Sigmoid colon (tissue), 7 donors: ENCODE measurements at places on chromosomes 6 and 20. TPM values are rescaled to one million over a fixed set of nuclear protein-coding genes. Genes with fewer than 3 reads are reported as not detected.

Gene PDE7B
- polyA plus RNA-seq, result 1.4 TPM

Gene ENPP1
- 2.1 TPM for polyA plus RNA-seq

GRCh38 chr20:32907886-32908285 is 49.2 kb downstream of the EFCAB8 start:
- no peak for DNase-seq

Gene RHAG
- polyA plus RNA-seq, result not detected

- DNase-seq, result no peak
Measured at GRCh38 chr6:28371706-28372451, 22.1 kb downstream of the ZKSCAN3 start.

GRCh38 chr6:37570482-37571133 is 70.9 kb upstream of the CCDC167 start:
- DNase-seq, result no peak

Gene TRIM31
- polyA plus RNA-seq, result 92.2 TPM

Gene DEFB132
- polyA plus RNA-seq, result not detected

DNA sequence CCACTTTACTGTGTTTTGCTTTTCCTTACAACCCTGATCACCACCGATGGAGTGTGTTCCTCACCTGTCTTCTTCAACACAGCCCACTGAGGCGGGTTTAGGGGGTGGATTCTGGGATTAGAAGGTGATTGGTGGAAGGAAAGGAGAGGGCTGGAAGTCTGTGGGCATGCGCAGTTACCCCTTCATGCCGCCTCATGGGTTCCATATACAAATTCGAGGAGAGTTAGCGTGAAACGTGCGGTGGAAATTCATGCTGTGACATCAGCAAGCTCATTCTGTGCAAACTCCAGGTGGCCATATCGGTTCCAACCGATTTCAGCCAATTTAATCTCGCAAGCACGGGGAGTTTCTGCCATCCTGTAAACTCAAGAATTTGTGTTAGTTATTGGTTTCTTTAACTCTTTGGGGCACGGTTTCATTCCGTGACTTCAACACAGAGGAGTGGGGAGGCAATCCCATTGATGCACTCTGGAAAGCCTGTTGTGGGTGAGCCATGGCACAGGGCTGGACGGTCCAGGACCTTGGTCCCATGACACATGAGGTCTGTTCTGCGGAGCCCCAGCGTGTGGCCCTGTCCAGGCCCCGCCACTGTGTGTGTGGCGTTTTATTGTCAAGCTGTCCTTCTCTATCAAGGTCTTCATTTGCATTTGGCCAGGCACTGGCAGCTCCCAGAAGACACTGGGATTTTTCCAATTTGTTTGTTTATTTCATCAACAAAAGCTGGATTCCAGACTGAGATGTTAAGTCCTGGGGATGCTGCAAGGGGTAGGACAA is 482.8 kb upstream of the SULF2 start:
- no peak for DNase-seq

DNA sequence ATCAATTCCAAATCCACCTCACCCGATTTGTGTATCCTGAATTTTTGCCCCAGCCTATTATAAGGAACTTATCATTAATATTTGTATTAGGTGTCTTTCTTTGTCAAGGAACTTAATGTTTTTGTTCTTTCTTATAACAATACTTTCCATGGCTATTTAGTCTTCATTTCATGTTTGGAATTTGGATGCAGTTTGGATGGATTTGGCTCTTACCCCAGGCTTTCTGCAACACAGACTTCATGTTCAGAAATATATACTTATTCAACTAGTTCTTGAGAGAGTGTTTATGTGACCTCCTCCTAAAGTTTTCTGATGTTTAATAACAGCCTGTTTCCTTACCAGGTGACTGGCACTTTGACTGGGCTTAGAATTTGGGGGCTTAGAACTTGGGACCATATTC is 35.9 kb upstream of the TOX2 start:
- no peak for DNase-seq

Gene CD93
- 1.8 TPM for polyA plus RNA-seq

DNA sequence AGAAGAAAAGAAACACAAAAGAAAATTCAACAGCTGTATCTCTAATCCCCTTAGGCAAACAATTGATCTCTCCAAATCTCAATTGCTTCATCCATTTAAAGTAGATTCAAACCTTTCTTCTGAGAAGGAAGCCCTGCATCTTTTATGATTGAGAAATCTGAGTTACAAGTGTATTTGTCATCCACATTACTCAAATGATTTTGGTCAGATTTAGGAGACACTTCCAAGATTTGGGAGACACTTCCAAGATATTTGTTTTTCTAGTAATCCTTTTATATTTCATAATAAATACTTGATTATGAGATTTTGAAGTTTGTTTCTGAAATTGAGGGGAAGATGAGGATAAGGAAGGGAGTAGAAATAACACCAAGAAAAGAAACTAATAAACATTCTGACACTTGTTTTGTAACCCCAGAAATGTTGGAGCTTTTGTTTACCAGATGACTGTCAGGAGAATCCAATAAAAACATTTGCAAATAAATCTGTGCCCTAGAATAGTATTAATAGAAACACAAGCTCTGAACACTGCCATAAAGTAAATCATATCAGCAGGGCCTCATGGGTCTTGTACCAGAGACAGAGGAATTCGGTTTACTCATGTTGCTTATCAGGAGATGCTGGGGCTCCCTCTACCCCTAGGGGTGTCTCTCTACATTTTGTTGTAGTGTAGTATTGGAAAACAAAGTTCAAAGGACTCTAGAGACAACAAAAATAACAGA is 314.3 kb upstream of the NT5E start:
- DNase-seq, result no peak

DNA sequence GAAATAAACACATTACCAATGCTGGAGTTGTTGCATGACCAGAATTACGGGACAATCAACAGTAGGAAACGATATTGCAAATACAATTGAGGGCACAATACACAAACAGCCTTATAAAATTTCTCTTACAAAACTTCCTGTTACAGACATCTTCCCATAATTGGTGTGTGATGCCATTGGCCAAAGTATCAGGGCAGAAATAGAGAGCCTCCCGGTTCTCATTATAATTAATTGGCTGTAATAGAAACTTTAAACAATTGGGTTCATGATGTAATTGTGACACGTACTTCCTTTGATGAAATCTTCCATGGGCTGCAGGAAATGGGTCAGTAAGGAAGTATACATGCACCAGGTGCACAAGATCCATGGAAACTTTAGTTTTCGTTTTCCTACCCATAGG is 40.3 kb upstream of the RALGAPA2 start:
- no peak for DNase-seq

DNA sequence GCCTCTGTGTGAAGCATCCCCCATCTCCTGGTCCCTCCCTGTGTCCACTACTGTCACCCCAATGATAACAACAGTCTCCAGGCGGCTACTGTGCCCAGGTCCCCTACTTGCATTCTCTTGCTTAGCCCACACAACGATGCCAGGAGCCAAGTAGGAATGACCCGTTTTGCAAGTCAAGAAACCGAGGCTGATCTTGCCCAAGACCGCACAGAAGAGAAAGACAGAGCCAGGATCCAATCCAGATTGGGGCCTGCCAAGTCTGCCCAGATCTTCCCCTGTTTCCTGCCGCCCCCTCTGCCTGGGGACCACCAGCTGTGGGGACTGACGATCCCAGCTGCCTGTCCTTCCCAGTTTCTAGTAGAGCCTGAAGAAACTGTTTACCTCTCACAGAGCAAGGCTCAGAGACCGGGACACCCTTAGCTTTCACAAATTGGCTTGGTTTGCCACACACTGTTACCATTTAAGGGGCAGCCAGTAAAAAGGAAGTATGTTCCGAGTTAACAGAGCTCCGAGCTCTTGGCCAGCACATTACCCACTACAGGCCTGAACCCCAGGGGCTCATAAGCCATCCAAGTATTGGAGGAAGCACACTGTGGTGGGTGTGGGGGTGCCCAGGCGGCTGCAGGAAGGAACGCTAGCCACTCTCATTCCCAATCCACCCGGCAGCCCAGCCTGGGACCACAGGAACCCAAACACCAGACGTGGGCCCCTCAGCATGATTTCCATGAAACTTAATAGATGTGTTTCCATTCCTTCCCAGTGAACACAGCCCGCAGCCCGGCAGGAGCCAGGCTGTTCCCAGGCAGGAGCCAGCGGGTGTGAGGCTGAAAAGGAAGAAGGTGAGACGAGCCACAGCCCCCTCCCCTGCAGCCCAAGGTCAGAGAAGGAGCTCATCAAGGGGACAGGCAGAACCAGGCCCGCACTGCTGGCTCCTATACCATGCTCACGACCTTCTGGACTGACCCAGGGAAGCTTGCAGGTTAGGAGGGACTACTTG is 7.9 kb downstream of the KIAA1755 start:
- no peak for DNase-seq

Gene TRIM10
- polyA plus RNA-seq, result 2.7 TPM

GRCh38 chr6:118223316-118223715 is 316.3 kb downstream of the SLC35F1 start:
- no peak for DNase-seq

GRCh38 chr6:1075444-1075843 is 236.5 kb upstream of the FOXQ1 start:
- no peak for DNase-seq

DNA sequence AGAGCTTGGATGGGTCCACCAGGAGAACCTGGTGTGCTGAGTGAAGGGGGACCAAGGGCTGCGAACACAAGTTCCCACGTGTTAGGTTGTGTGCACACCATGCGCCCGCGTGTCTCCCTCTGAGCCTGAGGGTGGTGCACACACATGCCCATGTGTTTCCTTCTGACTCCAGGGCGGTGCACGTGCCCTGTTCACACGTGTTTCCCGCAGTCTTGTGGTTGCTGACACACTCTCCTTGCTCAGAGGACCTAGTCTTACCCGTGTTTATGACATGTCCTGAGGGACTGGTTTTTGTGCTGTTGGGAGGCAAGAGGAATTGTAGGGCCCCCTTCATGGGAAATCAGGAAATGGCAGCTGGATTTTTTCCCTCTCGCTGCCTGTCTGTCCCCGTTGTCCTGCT is 36.3 kb upstream of the PCMTD2 start:
- no peak for DNase-seq

DNA sequence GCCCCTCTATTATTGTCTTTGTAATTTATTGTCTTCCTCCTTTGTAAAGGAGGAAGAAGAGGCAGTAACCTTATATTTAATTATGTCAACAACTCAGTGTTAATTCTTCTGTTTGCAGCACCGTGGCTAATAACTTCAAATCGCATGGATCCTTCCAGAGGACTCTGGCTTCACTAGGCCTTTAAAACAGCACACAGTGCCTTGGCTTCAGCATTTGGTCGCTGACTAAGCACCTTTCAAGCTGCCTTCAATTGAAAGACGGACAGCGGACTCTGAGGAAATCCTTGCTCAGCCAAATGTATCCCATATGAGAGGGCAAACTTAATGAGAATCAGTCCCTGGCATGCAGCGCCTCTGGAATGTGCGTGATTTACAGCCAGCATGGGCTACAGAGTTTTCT is 64.2 kb downstream of the SGK1 start:
- DNase-seq, result no peak

GRCh38 chr6:21953831-21954801 is 342.7 kb downstream of the PRL start:
- no peak for DNase-seq

DNA sequence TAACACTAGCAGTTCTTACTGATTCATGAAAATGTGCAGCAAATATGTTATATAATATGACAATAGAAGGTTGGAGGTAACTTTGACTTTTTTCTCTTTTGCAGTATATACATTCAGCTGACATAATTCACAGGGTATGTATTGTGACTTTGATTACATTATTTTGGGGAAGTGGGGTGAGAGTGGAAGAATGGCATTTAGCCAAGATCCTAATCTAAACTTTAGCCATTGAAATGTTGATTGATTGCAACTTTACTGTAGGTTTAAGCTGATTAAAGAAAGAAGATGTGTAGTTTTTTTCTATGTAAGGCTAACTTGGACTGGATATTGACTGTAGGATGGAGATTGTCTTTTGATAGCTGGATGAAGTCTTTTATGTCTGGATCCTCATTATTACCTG is 46.0 kb downstream of the MAPK14 start:
- no peak for DNase-seq

Gene MLN
- not detected for polyA plus RNA-seq

GRCh38 chr6:107444277-107444676 is 15.1 kb downstream of the PDSS2 start:
- no peak for DNase-seq

DNA sequence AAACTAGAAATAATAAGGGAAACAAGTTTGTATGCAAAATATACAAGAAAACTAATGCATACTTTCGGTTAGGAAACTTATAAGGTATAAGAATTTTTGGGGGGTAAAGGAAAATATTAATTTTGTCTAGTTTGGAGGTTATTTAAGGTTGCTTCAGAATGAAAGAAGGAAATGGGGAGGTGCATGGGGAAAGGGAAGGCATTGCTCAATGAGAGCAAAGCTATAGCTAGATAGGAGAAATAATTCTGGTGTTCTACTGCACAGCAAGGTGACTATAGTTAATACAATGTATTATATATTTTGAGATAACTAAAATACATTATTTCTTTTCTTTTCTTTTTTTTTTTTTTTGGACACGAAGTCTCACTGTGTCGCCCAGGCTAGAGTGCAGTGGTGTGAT is 5.4 kb upstream of the MYMX start:
- no peak for DNase-seq

Gene RAD21L1
- polyA plus RNA-seq, result not detected

Gene SIRPD
- not detected for polyA plus RNA-seq

DNA sequence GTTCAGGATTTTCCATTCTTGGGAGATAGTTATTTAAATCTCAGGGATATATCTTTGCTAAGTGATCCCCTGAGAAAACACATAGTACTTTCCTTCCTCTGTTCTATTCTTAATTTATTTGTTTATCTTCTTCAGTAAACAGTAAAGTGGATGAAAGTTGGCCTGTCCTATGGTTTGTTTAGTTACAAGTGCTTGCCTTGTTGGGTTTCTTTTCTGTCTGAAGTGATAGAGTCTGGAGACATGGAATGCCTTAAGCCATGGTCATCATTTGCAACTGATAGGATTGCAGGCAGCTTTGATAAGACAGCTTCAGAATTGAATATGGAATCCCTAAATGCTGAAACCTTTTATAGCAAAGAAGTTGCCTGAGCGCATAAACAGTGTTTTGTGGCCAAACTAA is 4.9 kb downstream of the ADGRG6 start:
- no peak for DNase-seq

DNA sequence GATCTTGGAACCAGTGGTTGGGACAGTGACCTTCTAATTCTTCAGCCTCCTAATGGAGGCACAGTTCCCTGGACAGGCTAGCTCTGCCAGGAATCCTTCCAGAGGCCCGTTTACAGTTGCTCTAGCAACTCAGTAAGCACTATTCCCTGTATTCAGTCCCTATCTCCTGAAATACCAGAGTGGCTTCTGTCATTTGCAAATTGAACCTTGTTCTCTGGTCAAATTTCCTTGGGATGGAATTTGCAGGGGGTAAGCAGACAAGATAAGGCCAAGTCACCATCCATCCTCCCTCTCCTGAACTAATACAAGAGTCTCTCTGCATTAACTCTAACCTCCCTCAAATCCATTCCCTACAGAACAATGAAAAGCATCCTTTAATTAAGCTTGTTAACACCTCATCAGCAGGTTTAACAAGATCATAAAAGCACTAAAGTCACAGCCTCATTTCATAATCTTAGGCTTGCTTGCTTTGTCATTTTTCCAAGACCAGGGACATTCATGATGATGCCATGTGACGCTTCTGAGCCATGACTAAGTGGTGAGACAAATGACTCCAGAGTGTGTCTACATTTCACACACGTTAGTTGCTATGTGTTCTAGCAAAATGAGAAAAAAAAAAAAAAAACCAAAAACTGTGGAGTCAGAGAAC is 37.1 kb downstream of the SLC22A23 start:
- DNase-seq, result no peak

GRCh38 chr6:124676033-124676432 is 286.2 kb upstream of the RNF217 start:
- DNase-seq, result no peak

Gene PPP1R14C
- polyA plus RNA-seq, result 21.3 TPM
